Hepatocyte (in vitro differentiated cells): ENCODE measurements at places on chromosomes 6 and 20. TPM values are rescaled to one million over a fixed set of nuclear protein-coding genes. Genes with fewer than 3 reads are reported as not detected.

GJA1 gene
- 248 and 266 TPM in 2 replicates for total RNA-seq

DNA sequence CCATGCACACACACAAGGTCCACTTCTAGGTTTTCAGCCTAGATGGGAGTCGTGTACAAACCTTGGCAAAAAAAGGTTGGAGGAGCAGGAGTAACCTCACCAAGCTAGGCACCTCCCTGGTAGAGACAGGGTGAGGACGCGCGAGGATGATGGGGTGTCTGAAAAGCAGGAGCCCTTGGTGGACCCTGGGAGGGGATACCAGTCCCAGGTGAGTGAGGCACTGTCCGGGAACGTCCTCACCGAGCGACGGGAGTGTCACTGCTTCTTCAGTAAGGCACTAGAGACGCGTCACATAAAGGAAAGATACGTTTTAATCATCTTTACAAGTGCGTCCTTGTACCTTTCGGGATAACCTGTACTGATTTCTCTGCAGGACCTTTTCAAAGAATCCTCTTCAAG lies 29.4 kb upstream of the ZBP1 start:
- peak; percentile 6 for DNase-seq

- peak; percentile 19 for DNase-seq
These were observed 581.8 kb downstream of the CD109 start for GRCh38 chr6:74277777-74278186.

DNA sequence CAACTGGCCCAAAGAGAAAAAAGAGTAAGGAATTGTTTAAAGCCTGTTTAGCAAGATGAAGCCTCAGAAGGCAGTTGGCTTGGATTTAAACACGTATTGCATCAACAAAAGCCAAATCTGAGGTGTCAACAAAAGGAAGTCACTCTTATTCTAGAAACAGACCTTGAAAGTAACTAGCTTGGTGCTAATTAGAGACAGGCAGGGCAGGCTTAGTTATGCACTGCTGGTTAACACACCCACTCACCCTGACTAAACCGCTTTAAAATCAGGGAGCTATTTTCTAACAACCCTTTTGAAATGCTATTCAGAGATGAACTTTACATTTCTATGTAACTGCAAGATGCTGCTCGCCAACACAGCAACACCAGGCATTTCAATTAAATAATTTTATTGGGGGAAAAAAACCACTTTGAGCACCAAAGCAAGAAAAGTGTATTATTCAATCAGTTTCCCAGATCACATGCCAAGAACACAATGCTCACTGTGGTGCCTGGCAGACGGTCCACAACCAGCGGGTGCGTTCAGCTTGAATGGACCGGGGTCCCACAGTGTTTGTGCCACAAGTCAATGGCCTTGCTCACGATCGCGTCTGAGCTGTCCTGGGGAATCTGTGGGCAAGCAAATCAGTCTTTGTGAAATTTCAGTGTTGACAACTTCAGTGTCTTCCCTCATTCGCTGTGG lies 23.6 kb downstream of the TBC1D7 start:
- no peak for DNase-seq

DNA sequence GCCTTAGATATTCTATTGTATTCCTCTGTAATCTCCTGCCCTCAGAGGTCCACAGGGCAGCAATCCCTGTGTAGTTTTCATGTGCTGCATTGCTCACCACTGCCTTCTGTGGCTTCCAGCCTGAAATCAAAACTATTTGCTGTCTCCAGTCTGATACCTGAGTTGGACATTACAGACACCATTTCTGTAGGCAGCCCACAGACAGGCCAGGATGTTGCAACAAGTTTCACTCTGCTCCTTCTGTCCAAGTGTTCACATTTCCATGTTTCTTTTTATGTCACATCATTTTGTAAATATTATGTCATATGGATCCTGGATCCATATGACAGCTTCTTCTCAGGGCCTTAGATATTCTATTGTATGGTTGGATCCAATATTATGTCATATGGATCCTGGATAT lies 21.7 kb downstream of the ECI2 start:
- no peak for DNase-seq
